ENCODE measurements at places on chromosomes 5 and 9.
A peak's percentile ranks its signal among the peaks of the same experiment; 100 is the strongest.

- DNase-seq, result no peak
Measured at GRCh38 chr5:58381566-58381965, 78.3 kb downstream of the PLK2 start.

DNA sequence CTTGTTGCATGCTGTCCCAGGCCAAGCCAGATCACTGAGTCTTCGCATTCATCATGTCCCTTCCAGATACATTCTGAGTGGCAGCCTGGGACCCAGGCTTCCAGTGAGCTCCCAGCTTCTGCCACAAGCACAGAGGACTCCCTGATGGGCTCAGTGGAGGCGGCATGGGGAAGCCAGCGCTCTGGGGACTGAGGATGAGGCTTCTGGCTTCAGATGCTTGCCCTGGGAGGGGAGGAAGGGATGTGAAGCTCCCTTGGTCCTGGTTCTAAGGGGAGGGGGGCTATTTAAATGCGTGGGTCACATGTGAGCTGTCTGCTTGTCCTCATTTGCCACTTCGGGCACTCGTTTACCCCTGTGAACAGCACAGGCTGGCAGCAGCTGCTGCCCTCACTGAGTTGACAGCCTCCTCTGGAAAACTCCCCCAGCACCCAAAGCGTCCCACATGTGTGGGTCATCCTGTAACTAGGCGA is 174.0 kb downstream of the NR3C1 start:
- no peak for DNase-seq

DNA sequence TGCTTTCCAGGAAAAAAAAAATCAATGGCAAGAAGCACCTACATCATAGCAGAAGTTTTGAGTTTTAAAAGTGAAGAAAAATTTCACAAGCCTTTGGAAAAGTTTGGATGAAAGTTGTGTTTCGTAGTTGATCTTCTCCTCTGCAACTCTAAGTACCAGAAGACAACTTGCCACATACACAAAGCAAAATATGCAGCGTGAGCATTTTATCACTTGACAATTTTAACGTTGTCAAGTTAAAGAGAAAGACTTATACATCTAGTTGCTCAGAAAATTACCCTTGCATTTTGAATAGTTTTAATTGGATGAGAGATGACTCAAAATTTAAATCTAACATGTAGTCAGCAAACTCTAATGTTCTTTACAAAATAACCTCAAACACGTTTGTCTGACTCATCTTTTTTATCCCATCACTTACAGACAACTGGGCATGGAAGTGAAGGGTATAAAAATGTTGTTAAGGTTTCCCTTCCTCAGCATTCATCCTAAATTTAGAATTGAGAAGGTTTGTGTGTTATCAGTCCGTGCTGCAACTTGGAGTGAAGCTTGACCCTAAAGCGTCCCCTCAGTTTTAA is 213.4 kb downstream of the MARCHF11 start:
- DNase-seq, result no peak

DNA sequence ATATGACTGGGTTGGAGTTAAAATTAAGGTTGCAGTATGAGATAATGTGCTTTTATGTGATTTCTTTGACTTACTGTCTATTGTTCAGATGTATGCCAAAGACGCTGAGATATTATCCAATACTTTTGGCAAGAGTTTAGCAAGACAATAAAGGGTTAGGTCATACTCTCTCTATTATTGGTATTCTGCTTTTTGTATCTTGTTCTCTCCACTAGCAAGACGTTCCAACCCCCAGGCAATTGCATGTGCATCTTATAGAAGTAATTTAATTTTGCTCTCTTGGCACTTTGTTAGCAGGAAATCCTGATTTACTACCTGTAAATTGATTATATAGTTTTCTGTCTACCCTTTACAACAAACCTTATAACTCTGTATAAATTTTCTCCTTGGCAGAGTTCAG is 1093.6 kb downstream of the CDH9 start:
- no peak for DNase-seq

DNA sequence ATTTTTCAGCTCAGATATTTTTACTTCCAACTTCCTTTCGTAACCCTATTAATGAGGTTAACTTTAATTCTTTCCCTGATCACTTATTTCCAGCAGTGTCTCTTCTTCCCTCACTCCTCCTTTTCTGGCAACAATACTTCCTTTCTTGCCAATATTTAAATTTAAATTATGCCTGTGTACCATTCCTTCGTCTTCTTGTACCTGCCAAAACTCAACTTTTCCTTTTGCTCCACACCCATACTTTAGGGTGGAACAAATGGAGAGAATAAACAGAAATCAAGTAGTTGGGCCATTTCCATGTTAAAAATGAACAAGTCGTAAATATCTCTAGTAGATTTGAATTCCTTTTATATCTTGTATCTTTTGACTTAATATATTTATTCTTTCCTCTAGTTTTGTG is 66.0 kb downstream of the FER start:
- no peak for DNase-seq

DNA sequence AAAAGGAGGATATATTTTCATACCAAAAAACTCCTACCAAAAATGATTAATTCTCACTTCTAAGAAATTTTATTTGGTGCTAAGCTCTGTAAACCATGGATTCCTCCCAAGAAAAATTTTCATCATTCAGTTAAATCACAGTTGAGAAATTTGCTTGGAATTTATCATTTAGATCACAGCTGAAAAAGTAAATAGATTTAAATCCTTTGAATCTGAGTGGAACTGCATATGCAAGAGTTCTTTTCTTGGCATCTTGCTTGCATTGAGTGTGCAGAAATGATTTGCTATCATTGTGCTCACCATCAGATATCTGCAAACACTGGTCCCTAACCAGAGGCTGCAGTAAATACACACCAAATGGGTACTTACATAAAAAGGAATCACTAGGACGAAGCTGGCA is 836.1 kb upstream of the CDH6 start:
- DNase-seq, result no peak

GRCh38 chr5:61817472-61818326 is 485.6 kb downstream of the ZSWIM6 start:
- DNase-seq, result no peak

GRCh38 chr5:79746642-79747569 is 57.3 kb downstream of the CMYA5 start:
- DNase-seq, result no peak

DNA sequence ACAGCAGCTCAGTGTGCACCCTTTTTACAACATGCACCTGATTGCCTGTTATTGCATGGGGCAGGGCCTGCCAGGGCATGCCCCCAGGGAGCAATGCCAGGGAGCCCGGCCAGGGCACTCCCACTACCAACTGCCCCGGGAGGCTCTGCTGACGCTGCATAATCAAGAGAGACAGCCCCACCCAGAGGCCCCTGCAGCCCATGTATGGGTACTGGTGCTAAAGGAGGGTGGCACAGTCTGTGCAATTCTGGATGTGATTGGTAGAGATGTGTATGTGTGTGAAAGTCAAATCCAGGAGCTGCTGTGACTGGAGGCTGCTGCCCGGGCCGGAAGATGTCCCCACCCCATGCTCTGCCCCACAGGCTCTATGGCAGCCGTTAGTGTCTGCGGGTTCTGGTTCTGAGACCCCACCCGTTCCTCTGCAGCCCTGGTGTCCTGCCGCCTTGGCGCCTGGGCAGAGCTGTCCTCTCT is 3.9 kb upstream of the NEURL1B start:
- no peak for DNase-seq

DNA sequence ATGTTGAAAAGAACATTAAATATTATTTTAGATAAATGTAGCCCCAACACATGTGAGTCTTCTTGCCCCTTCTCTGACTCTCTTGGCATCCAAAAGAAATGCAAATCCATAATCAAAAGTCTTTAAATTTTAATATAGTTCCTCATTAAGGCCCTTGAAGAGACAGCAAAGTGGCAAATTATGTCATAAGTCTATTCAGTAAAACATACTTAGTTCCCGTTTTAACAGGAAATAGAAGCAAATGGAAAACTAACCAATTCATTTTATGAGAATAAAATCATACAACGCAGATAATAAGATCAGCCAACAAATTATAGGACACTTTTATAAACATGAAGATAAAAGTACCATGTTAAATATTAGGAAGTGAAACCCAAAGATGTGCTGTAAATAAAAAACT is 20.1 kb upstream of the IFNB1 start:
- DNase-seq, result no peak

GRCh38 chr9:4050916-4051315 is 249.0 kb downstream of the GLIS3 start:
- no peak for DNase-seq

GRCh38 chr9:105672711-105673234 is 10.5 kb downstream of the TAL2 start:
- no peak for DNase-seq

GRCh38 chr5:179680780-179681401 is at the start of gene CBY3:
Gene CBY3, minus strand, starts transcription at chr5:179681034. Its CDS starts 116 bp downstream, at chr5:179680918.
- no peak for DNase-seq

DNA sequence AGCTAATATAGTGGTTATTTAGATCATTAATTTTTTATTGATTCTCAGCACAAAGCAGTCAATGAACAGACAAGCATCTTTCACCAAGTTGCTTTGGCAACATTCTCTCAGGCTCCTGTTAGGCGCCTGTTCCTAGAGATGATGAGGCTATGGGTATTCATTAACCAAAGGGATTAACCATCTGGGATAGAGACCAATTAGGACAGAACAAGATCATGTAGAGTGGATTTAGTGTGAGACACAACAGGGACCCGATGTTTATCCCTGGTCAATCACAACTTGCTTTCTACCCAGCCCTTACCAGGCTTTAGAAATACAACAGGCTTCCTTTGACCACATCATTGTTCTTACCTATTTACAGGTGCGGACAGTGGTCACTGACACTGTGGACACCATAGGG is 82.2 kb downstream of the PJA2 start:
- DNase-seq, result no peak

- DNase-seq, result no peak
Measured at GRCh38 chr5:63125392-63125791, 546.8 kb downstream of the LRRC70 start.

- no peak for DNase-seq
Measured at GRCh38 chr5:949815-950560, 57.3 kb downstream of the TRIP13 start.

- DNase-seq, result no peak
Measured at GRCh38 chr5:2391566-2391965, 359.9 kb downstream of the IRX2 start.

DNA sequence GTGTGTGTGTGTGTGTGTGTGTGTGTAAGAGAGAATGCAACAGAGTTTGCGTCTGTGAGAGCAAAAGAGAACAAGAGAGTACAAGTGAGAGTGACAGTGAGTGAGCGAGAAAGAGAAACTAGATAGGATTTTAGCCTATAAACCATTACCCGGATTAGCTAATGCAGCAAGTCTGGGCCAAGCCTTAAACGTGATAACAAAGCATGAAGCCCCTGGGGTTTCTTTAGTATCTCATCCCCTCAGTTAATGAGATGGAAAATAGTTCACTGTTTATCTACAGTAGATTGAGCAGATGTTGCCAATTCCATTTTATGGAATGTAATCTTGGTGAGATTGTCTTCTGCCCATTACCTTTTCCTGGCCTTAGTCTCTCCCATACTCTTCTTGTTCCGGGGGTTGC is 114.5 kb downstream of the MAT2B start:
- no peak for DNase-seq

DNA sequence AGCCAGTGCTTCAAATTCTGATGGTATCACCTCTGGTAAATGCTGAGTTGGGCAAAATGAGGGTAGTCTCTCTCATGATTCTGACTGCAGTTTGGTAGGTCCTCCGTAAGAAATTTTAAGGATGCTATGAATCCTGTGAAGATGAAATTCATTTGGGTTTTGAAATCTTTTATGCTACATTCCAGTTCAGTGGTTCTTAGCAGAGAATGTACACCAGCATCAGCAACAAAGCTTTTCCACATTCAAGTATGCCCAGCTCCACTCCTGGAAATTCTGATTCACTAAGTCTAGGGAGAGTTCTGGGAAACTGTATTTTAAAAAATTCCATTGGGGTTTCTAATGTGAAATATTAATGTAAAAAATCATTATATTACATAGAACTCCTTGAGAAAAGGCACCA is 33.6 kb upstream of the ACOT12 start:
- DNase-seq, result no peak

- DNase-seq, result no peak
Measured at GRCh38 chr5:56710826-56711590, 104.3 kb upstream of the MAP3K1 start.

DNA sequence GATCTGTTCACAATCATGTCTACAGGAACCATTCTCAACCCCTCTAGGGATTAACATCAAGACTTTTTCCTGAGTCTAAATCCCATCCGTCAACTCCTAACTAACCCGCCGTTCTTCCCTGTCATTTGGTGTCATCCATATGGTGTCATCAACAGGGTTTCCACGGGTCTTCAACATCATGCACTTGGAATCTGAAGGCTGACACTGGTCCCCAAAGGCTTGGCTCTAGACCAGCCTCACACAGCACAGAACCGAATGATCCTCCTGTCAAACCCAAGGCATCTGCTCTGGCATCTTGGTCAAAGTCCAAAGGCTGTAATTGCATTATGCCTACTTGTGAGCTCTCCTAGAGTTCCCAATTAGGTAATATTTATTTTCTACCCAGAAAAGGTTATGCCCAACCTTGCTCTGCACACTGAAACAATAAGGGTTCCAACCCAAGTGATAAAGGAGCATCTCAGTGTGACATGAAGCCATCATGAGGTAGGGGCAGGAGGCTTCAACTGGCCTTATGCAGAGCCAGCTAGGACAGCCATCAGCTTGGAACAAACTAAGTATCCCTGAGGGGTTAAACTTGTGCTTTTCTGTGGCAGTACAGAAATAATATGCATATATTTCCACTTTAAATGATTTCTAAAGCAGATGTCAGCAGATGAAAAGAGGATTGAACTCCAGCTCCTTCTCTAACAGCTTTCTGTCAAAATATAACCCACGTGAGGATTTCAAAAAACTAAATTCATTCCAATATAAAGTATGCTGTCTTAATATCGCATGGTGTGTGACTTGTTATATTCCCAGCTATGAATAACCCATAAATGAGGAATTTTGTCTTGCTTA is 13.9 kb downstream of the ENC1 start:
- no peak for DNase-seq

GRCh38 chr9:126507318-126508109 is 106.2 kb upstream of the LMX1B start:
- no peak for DNase-seq

GRCh38 chr9:75451505-75451904 is 363.2 kb downstream of the OSTF1 start:
- DNase-seq, result no peak

GRCh38 chr5:115816226-115817081 is at the start of gene CDO1:
Gene CDO1, minus strand, starts transcription at chr5:115816659. Its CDS starts 262 bp downstream, at chr5:115816397.
- peak; percentile 10 for DNase-seq

DNA sequence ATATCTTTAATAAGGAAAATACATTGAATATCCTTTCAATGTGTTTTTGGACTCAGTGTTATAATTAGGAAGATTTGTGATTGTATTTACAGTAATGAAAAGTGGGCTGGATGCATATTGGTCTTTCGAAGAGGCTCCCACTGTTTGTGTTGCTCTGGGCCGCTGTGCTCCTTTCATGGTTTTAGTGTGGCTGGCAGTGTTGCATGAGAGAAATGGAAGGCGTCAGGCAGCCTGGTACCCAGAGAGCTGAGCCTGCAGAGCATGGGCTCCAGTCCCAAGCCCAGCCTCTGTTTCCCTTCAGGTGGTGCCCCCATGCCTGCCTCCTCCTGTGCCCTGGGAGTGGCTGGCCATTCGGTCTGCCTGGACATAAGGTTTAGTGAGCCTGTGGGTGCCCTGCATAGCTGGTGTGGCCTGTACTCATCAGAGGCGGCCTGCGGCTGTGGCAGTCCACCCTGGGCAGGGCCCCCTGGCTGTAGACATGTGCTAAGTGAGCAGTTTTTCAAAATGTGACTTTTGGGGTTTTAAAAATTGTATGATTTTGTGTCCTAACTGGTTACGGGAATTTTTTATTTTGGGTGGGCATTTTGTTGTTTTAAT is 27.4 kb upstream of the FAM120AOS start:
- no peak for DNase-seq

Measured in stimulated activated CD4-positive, alpha-beta T cell treated with anti-CD3 and anti-CD28 coated beads, Interleukin-2, amount 100 ng/mL, for 48 hours (primary cell).